ENCODE measurements at places on chromosomes 1 and 21.

DNA sequence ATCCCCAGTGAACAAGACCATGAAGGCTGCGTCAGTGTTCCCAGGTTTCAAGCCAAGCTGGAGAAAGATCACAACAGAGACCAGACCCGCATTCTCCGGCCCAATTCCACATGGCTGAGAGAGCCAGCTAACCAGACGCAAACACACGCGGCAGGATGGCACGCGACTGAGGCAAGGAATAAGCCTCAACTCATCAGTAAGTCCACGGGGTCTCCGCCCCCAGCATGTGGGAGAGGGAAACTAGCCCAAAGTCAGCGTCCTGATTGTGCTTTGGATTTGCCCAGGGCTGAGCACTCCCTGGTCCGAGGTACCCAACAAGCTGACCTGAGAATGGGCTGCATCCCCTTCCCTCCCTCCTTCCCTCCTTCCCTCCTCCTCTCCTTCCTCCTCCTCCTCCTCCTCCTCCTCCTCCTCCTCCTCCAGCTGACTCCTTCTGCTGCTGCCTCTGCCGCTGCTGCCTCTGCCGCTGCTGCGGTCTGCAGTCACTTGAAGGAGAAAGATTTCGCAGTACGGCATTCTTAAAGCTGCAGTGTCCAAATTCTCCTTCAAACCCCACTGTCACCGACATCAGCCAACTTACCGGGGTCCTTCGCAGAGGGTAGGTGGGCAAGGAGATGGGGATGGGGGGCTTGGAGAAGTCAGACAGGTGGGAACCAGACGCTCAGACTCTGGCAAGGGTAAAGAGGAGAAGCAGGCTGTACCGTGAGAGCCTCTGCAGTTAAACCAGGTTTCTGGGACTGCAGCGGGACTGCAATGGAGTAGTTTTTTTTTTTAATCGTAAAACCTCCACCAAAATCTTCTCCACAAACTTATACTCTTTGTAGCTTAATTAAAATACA is 33.0 kb upstream of the H6PD start:
- DNase-seq, result no peak

GRCh38 chr1:175173531-175173930 is 19.0 kb downstream of the KIAA0040 start:
- no peak for DNase-seq

- DNase-seq, result no peak
Measured at GRCh38 chr1:178075333-178075732, 18.6 kb upstream of the RASAL2 start.

DNA sequence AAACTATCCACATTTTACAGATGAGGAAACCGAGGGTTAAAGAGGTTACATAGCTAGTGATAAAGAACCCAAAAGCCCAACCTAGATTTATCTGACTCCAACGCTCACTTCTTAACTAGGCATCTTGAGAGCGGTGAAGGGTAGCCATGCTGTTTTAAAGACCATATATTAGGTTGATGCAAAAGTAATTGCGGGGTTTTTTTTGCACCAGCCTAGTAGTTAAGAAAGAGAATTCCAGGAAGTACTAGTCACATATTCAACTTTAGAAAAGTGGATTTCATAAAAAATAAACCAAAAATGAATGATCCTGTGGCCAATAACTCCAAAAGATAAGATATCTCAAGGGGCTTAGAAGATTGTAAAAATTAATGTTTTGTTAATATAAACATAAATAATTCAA is 162.1 kb downstream of the GLUL start:
- DNase-seq, result no peak

- DNase-seq, result no peak
Measured at GRCh38 chr1:206949208-206949607, 2.9 kb upstream of the PIGR start.

DNA sequence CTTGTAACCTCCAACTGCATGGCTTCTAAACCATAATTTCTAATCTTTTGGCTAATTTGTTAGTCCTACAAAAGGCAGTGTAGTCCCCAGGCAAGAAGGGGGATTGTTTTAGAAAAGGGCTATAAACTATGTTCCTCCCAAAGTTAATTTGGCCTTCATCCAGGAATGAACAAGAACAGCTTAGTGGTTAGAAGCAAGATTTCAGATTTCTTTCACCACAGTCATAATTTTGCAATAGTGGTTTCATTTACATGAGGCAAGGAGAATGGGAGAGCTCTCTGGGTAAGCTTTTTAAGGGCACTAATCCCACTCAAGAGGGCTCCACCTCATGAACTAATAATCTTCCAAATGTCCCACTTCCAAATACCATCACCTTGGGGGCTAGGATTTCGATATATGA is 1353.9 kb downstream of the NCAM2 start:
- no peak for DNase-seq

DNA sequence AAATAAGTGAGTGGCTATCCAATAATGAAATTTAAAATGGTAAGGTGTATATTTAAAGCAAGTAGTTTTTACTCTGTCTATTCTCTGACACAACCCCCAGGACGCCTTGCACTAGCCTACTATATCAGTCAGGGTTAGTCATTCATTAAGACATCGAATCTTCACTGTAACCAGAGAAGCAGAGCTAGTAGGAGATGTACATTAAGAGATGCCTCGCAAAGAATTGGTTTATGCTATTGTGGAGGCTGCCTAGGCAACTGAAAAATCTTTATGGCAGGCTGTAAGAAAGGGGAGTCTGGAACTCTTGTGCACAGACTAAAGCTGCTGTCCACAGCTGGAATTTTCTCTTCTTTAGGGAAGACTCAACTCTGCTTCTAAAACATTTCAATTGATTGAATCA is 28.8 kb downstream of the NTNG1 start:
- no peak for DNase-seq

- no peak for DNase-seq
Measured at GRCh38 chr1:14755518-14756252, 157.2 kb downstream of the KAZN start.

GRCh38 chr21:44739316-44739715 is 27.9 kb upstream of the TSPEAR start:
- DNase-seq, result no peak

- no peak for DNase-seq
Measured at GRCh38 chr1:185560760-185561159, 173.4 kb upstream of the HMCN1 start.

- DNase-seq, result no peak
Measured at GRCh38 chr1:221816899-221817298, 75.0 kb upstream of the DUSP10 start.

- no peak for DNase-seq
Measured at GRCh38 chr21:42781150-42781970, 98.0 kb downstream of the WDR4 start.

DNA sequence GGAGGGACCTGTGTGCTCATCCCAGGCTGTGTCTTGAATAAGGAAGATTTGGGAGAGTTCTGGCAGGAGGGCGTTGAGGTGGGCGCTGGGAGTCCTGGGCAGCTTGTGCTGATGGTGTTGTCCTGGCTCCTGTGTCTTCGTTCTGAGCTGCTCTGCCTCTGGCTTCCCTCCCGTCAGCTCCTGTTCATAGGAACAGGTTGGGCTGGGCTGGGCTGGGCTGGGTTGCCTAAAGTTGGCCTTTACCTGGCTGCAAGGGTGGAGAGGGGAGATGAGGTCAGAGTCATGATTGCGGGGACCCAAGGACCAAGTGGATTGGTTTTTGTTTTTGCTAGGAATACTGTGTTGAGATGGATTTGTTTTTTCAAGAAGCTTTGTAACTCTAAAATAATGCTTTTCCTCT is 9.1 kb downstream of the NECAP2 start:
- no peak for DNase-seq

DNA sequence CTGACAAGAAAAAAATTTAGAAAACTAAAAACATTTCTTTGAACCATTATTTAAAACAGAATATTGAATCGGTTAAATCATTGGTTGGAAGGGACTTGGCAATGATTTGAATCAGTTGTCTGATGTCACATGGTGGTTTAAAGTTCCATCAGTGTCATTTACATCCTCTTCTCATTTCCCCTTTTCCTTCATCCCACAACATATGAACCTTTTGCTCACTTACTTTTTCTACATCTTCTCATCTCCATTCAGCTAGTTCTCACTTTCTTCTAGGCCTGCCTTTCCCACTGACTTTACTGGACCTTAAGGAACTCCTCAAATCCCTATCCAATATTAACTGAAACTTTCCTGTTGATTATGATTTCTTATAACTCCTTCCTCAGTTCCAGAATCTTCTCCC is 58.5 kb downstream of the PHACTR4 start:
- DNase-seq, result no peak

GRCh38 chr21:44684483-44684882 is 2.5 kb upstream of the KRTAP12-1 start:
- DNase-seq, result no peak

- no peak for DNase-seq
Measured at GRCh38 chr1:85093644-85094043, 45.3 kb upstream of the MCOLN3 start.

GRCh38 chr1:180630408-180631193 is 1.2 kb upstream of the XPR1 start:
- DNase-seq, result no peak

- no peak for DNase-seq
Measured at GRCh38 chr21:28025111-28025510, 967.6 kb downstream of the LTN1 start.

DNA sequence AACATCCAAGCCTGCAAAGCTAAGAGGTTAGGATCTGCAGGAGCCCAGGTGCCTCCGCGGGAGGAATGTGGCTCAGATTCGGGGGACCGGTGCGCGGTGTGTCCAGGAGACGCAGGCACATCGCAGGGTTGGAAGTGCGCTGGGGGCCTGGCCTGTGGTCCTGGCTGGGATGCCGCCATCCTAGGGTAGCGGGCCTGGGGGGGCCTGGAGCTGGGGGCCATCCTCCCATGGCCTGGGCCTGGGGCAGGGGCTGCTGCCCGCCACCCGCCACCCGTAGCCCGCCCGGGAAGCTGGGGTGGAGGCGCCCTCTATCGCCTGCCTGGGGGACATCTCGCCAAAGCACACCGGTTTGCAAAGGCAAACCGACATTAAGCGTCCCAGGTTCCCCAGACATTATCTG is 170.6 kb upstream of the ARHGEF16 start:
- no peak for DNase-seq

DNA sequence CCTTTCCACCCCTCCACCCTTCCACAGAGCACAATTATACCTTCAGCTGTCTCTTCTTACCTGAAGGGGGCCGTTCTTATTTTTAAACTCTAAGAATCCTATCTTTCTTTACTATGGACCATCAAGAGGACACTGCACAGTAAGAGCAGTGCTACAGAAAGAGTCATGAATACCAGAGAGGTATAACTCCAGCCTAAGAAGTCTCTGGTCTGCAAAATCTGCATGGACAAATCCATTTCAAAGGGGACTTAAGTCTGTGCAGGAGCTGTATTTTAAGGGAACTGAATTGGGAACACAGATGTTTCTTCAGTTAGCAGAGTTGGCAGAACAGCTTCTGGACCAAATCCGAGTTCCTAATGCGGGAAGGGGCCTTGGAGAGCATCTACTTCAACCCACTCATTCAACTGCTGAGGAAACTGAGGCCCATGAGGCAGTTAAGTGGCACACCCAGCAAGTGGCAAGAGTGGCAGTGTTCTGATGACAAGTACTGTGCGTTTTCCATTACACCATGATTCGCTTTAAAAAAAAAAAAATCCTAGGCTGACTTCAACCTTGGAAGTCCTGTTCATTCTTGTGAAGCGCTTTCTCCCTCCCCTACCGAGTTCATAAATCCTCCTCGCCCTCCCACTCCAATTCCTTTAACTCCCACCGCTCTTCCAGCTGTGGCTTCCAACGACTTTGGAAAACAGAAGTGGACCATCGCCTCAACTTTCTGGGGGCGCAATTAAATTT is 1.8 kb downstream of the PLPP3 start:
- DNase-seq, result no peak

DNA sequence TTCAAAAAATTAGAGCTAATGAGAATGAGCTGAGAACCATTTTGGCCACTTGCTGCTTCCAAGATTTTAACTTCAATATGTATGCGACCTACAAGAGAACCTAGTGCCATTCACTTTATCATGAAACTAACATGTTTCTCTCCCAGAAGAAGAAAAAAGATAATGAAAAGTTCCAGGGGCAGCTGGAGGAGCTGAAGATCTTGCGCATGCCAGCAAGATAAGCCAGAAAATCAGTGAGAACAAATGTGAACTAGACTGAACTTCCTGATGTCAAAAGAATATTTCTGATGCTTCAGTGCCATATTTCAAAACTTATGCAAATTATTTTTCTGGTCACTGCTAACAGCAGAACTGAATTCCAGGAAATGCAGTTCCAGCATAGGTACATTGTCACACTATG is 1265.1 kb downstream of the BRINP3 start:
- DNase-seq, result no peak

GRCh38 chr1:29583727-29584126 is 347.4 kb downstream of the PTPRU start:
- DNase-seq, result no peak

GRCh38 chr1:30845237-30845903 is 63.2 kb downstream of the SDC3 start:
- no peak for DNase-seq

GRCh38 chr1:5793516-5793915 is 198.7 kb downstream of the NPHP4 start:
- DNase-seq, result no peak

DNA sequence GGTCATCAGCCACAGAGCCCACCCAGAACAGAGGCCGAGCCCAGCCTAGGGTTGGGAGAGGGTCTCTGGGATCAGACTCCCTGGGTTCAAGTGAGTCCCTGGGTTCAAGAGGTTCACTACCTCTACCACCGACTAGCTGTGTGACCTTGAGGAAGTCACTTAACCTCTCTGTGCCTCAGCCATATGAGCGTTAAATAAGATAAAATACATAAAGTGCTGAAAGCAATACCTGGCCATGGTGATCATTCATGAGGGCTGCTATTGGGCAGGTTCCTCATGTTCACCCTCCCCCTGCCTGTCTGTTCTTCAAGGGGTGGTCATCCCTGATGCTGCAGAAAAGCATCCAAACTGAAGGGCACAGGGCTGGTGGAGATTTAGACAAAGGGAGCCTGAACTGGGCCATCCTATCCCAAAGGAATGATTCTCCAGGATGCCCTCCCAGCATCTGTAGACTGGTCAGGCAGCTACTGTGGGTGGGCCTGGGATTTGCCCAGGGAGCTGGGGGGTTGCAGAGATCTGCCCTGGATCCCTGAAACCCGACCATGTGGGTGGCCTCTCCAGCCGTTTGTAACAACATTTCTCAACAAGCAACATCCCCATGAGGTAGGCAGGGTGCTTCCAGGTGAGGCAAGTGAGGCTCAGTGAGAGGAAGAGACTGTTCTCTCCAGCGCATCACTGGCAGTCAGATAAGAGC is 196.6 kb downstream of the MATN1 start:
- DNase-seq, result no peak

GRCh38 chr1:114703242-114703641 is 7.9 kb upstream of the AMPD1 start:
- no peak for DNase-seq

DNA sequence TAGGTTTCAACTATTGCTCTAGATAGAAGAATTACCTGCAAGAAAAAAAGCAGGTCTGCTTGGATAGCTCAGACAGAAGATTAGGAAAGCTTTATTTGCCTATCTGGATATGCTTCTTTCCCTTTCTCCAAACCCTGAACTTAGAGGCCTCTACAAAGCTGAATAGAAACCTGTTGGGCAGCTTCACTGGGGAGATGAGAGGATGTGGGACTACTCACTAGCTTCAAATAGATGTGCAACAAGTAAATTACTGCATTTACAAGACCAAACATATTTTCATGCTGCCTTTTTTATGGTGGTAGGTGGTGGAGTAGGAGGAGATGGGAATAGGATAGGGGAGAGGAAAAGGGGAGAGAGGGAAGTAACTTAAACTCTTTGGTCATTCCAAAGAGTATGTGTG is 6.4 kb downstream of the CLCA2 start:
- no peak for DNase-seq

Measured in activated CD4-positive, alpha-beta T cell treated with anti-CD3 and anti-CD28 coated beads, Interleukin-2, amount 50 U/mL, for 24 hours (primary cell).